ENCODE measurements at places on chromosomes 2 and 18.

GRCh38 chr2:59804732-59805131 lies 748.7 kb downstream of the BCL11A start:
- DNase-seq: no peak

- no peak for DNase-seq
These were observed 15.7 kb downstream of the C2orf69 start for GRCh38 chr2:199926806-199927205.

GRCh38 chr2:30799366-30799765 lies 7.9 kb downstream of the CAPN13 start:
- no peak for DNase-seq

DNA sequence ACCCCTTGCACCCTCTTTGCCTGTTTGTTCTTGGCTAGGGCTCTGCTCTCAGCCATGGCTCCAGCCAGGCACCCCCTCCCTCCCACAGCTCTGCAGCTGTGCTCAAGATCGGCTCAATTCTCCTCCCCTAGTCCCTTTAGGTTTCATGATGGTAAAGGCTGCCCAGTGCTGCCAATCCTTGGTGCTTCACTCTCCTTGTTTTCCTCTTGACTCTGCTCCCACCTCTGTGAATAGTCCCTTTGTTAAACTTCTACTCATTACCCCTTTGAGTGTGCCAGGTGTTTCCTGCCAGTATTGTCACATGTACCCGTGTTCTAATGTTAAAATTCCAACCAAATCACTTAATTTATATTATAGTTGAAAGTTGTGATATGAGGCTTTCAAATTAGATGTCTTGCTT lies 101.0 kb upstream of the CERS6 start:
- DNase-seq: peak; percentile 16

DNA sequence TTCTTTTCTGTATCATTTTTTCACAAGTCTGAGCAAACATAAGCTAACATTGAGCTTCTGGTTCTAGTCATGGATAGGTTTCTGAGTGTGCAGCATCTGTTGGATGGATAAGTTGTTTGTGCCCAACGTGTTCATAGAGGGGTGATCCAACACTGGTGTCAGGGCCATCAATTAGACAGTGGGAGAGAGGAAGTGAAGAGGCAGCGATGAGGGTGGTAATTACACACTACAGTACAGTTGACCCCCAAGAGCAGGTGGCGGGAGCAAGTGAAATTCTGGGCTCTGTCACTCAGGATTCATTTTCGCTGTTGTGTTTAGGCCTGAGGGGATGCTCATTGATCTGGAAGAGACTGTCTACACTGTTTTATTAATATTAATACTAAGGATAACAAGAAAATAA lies 180.0 kb upstream of the CXCR4 start:
- DNase-seq: peak; percentile 97

DNA sequence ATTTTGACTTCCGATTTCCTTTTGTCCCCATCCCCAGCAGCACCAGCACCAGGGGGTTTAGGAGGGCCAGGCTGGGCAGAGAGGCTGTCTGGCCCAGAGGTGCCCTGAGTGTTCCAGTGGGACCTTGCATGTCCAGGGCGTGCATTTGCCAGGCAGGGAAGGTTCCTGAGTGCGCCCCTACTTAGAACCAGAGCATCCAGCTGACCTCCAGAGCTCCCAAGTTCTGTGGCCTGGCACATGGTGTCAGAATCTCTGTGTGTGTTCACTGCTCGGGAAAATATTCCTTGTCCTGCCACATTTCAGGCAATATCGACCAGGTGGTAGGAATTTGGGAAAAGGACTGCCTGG lies 5.5 kb downstream of the SIX3 start:
- no peak for DNase-seq

GRCh38 chr2:240597054-240597418 lies 10.5 kb downstream of the CAPN10 start:
- DNase-seq: no peak

GRCh38 chr2:211426240-211426639 lies 869.8 kb downstream of the CPS1 start:
- no peak for DNase-seq

GRCh38 chr2:69798290-69798908 lies 31.1 kb upstream of the GMCL1 start:
- DNase-seq: no peak

DNA sequence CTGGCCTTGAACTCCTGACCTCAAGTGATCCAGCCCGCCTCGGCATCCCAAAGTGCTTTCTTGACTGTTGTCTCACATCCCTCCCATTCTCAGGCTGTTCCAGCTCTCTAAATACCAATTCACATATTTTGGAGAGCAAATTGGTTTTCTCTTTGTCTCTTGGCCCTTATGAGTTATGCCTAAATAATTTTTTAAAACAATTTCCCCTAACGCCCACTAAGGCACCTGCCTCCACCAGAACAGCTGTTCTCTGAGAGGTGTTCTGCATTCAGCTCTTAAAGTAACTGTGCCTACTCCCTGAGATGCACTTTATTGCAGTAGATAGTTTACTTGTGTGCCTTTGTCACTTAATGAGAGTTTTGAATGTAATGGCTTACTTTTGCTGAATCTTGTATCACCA lies 6.9 kb downstream of the CCDC195 start:
- no peak for DNase-seq

GRCh38 chr2:56170988-56171387 lies 12.8 kb upstream of the CCDC85A start:
- DNase-seq: no peak

GRCh38 chr2:88826399-88826798 lies 134.9 kb downstream of the RPIA start:
- DNase-seq: no peak

- DNase-seq: no peak
These were observed 40.6 kb upstream of the HDAC4 start for GRCh38 chr2:239441261-239442078.

DNA sequence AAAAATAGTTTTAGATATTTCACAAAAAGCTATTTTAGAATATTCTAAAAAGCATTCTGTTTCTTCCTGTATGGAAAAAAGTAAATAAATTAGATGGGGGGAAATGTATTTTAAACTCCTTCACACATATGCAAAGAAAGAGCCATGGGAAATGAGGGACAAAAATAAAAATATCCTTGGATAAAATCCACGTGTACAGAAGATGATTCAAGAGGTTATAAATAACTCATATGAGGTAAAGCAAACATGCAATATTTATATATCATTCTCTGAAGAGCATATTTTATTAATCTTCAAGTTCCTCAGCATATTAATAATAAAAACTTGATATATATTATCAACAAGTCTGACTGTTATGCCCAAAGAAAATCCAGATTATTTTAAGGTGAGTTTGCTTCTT lies 8.8 kb upstream of the GFPT1 start:
- DNase-seq: no peak

DNA sequence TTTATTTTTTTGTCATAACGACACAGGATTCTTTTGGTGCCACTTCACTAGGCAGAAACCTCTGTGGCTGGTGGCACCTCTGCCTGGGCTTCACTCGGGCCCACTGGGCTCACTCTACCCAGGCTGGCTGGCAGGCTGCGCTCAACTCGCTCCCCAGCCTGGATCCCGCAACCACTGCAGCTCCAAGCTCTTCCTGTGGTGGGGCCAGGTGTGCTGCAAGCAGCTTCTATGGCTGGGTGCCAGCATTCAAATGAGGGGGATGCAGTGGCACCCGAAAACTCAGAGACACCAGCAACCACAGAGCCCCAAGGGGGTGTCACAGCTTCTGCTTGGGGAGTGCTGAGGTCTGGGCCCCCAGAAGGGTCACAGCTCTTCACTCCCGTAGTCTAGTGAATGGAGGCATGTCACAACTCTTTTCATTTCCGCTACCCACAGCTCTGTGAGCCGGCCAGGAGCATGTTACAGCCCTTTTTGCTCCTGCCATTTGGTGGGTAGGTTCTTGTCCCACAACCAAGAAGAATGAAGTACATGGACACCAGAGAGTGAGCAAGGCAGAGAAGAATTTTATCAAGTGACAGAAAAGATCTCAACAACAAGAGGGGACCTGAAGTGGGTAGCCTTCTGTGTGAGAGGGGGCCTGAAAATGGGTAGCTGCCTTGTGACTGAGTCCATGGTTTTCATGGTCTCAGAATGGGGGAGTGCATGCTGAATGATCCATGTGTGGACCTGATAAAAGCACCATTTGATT lies 170.1 kb downstream of the UBR3 start:
- peak; percentile 25 for DNase-seq

GRCh38 chr2:149986861-149987260 lies 399.3 kb upstream of the MMADHC start:
- no peak for DNase-seq

DNA sequence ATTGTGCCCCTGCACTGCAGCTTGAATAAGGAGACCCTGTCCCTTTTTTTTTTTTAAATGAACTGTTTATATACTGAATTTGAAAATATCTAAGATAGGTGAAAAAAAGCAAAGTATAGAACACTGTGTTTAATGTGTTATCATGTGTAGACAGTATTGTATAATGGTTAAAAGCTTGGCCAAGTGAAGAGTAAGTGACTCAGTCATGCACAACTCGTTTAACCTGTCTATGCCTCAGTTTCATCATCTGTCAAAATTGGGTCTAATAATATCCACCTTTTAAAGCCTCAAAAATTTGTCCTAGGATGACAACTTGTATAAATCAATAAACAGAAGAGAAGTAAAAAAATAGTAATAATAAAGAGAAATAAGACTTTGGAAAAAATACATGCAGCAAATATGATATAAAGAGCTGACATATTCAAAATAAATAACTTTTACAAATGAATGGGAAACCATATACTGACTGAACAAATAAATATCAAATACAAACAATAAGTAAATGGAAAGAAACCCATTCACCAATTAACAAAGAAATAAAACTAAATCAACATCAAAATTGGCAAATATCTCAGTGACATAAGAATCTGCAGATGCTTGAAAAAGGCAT lies 113.7 kb downstream of the C2orf74 start:
- DNase-seq: no peak

- no peak for DNase-seq
These were observed 32.6 kb upstream of the E2F6 start for GRCh38 chr2:11498543-11499034.

DNA sequence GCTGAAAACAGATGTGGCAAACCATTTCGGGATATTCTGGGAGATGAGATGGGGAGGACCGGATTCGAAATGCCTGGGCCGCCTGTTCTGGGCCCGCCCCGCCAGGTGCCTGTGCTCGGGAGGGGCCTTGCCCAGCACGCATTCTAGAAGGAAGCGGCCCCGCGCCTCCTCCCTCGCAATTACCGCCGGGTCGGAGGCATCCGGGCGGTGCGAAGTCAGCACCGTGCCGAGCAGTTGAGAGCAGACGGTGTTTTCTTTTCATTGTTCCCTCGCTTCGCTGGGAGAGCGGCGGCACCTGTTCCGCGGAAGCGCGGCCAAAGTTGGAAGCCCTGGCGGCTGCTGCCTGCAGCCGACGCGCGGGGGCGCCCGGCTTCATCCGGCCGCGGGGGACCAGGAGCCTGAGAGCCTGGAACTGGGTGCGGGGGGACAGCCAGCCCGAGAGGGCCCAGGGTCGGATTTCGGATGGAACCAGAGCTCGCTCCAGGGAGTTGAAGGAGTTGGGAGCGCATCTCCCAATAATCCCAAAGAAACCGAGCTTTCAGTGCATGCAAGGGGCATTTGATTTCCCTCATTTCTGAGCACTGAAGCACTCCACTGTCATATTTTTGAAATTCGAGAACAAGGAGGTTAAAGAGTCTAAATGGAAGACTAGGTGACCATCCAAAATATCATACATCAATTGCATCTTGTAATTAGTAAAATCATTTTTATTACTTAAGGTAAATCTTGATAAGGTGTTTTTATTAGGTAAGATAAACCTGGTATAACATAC lies 241.8 kb upstream of the RAB12 start:
- peak; percentile 93 for DNase-seq

DNA sequence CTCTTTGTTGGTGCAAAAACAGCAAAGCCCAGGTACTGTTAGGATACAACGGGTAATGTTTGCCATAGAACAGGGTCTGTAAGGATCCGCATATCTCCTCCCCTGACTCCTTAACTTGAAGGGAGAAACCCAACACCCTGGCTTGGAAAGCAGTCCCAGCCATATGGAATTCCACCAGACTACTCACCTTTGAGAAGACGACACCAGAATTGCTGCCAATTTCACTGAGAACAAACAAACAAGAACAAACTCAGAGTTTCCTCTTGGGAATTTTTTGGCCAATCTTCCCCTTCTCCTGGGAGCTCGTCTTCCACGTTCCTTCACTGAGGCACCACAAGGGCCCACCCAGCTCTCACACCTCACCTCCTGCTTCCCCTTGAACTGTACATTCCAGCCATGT lies 29.2 kb downstream of the CAPN14 start:
- DNase-seq: no peak

DNA sequence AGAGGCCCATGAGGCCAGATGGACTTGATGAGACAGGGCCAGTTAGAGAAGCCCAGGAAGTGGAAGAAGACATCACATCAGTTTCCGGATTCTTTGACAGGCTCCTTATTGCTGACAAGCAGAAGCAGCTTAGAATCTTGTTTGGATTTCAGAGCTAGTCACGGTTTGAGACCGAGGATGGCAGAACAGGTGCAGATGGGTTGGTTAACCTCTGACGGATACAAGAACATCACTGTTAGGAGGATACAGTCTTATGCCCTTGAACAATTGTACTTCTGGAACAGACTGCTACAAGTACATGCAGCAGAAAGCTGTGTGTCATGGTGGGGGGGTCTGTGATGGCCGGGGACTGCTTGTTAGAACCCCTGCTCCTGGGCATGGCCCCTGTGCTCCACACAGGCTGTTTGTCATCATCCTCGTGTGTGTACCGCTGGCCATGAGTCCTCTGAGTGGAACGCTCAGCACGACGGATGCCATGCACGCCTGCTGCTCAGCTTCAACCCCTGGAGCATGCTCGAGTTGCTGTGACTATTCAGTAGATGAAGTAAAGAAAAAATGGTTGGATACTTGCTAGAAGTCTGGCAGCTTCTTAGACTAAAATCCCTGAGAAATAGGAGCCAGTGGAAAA lies 217.7 kb downstream of the SH3RF3 start:
- no peak for DNase-seq

- DNase-seq: no peak
These were observed 256.2 kb upstream of the ZSWIM2 start for GRCh38 chr2:187105218-187105617.

GRCh38 chr18:46754661-46755292 lies 2.1 kb downstream of the ST8SIA5 start:
- no peak for DNase-seq

- no peak for DNase-seq
These were observed 117.7 kb downstream of the RPIA start for GRCh38 chr2:88809216-88809615.

GRCh38 chr18:8794934-8795280 lies 89.6 kb downstream of the MTCL1 start:
- DNase-seq: no peak

GRCh38 chr2:51297488-51297887 lies 265.6 kb upstream of the NRXN1 start:
- no peak for DNase-seq

- no peak for DNase-seq
These were observed 25.4 kb downstream of the SMC6 start for GRCh38 chr2:17728210-17728609.

DNA sequence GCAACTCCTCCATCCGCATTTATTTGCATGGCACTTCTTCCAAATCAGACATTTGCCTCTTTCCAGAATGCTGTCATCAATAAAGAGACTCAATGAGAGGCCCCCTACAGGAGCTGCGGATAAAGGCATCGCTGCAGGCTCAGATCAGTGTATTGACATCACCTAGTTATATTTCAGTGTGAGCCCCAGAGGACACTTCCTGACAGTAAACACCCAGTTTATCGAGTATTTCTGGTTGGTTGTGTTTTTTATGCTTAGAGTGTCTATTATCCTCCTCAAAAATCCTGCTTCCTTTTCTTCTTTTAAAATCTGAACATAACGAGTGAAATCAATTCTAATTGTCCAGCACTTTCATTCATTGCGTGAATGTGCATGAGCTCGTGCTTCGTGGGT lies 38.8 kb downstream of the NRP2 start:
- no peak for DNase-seq

GRCh38 chr2:36277146-36277808 lies 78.3 kb upstream of the CRIM1 start:
- DNase-seq: no peak
